ENCODE measurements at places on chromosomes 11 and 22. TPM values are rescaled to one million over a fixed set of nuclear protein-coding genes. Genes with fewer than 3 reads are reported as not detected.

GRCh38 chr11:76096552-76096951 lies 109.8 kb downstream of the WNT11 start:
- no peaks in the 10 kb centered on the region for H3K4me1 ChIP-seq
- no peak overlapping the region for H3K27ac ChIP-seq
- H3K4me3 ChIP-seq: no peak overlapping the region
- no peak for DNase-seq

SLC37A4 gene
- 163 TPM for polyA plus RNA-seq

DNA sequence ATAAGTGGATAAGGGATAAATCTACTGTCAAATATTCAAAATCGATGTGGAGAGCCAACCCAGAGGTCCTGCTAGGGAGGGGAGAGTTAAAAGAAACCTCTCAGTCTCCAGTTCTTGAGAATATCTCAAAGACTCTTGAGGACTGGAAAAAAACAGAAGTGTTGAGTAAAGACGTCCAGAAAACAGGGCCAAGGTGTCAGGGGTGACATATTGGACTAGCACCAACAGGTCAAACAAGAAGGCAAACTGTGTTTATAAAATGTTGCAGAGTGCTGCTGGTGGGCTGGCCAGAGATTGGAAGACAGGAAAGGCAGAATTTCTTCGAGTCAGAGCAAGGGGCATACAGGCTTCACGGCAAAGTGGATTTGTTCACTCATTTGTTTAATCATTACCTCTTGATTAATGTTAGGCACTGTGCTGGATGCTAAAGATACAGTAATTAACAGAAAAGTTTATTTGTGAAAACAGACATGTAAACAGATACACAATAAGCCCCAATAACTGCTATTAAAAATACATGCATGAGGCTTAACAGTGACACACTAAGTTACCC lies 33.7 kb upstream of the SMPD1 start:
- H3K4me1 ChIP-seq: peaks cover 6% of the 10 kb centered on the region
- H3K27me3 ChIP-seq: no peaks in the 10 kb centered on the region
- H3K36me3 ChIP-seq: no peaks in the 10 kb centered on the region
- no peak for DNase-seq
- peak overlapping the region; percentile 39 for H3K27ac ChIP-seq

- no peaks in the 10 kb centered on the region for H3K27me3 ChIP-seq
- DNase-seq: no peak
- H3K4me1 ChIP-seq: peaks cover 12% of the 10 kb centered on the region
- H3K36me3 ChIP-seq: no peaks in the 10 kb centered on the region
- H3K4me3 ChIP-seq: no peak overlapping the region
These were observed 157.5 kb upstream of the E2F8 start for GRCh38 chr11:19398273-19398672.

ART1 gene
- polyA plus RNA-seq: not detected

OR9Q2 gene
- polyA plus RNA-seq: not detected

DNA sequence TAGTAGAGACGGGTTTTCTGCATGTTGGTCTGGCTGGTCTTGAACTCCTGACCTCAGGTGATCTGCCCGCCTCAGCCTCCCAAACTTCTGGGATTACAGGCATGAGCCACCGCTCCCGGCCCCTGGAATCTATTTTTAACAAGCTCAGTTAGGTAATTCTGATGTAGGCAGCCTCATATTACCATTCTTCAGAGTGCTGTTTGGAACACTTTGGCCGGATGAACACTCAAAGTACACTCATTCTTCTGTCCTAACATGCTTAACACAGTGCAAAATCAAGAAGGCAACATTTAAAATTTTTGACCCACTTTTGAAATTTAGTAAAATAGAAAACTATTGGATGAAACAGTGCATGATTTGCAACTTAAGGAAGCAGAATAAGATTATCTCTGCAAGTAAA lies 586.7 kb upstream of the CHORDC1 start:
- H3K4me1 ChIP-seq: no peaks in the 10 kb centered on the region
- H3K4me3 ChIP-seq: no peak overlapping the region
- H3K27ac ChIP-seq: no peak overlapping the region

CTSW gene
- polyA plus RNA-seq: 0.65 TPM

- H3K27me3 ChIP-seq: no peaks in the 10 kb centered on the region
- H3K36me3 ChIP-seq: no peaks in the 10 kb centered on the region
- no peak overlapping the region for H3K4me3 ChIP-seq
These were observed 76.2 kb upstream of the TTLL12 start for GRCh38 chr22:43262990-43263644.

NXPE4 gene
- polyA plus RNA-seq: not detected

DNA sequence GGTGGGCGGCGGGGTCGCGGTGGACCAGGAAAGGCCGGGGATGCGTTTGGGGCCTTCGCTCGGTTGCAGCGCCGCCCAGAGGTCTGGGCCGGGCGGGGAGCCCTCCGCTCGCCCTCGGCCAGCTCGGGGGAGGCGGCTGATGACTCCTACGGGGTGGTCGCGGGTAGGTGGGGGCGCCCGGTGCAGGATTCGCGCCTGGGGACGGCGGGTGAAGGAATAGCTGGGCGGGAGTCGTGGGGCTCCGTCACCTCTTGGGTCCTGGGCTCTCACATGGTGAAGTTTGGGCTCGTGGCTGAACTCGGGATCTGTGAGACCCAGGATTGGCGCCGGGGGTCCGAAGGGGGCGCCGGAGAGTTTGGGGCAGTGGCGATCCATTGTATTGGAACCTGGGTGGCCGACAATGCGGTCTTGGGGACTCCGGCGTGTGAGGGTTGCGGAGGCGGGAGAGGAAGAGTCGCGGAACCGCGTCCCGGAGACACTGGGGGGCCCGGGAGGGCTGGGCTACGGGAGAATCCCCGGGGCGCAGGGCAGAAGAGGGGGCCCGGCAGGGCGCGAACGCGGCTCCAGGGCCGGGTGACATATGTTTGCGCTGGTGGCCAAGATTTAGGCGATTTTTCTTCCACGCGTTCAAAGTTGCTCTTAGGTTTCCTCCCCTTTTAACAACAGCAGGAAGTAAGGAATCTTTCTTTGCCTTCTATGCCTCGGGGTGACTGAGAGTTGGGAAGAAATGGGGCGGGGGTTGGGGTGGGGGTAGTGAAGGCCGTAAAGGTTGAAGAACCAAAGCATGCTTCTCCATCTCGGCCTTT lies 935 bp downstream of the QSER1 start:
- DNase-seq: peak; percentile 78
- peak overlapping the region; percentile 91 for H3K4me3 ChIP-seq
- H3K36me3 ChIP-seq: no peaks in the 10 kb centered on the region
- peak overlapping the region; percentile 91 for H3K27ac ChIP-seq

OR51F1 gene
- polyA plus RNA-seq: not detected

- no peak overlapping the region for H3K4me3 ChIP-seq
- H3K27ac ChIP-seq: no peak overlapping the region
- DNase-seq: no peak
- H3K36me3 ChIP-seq: no peaks in the 10 kb centered on the region
- H3K4me1 ChIP-seq: peaks cover 59% of the 10 kb centered on the region
These were observed 42.1 kb upstream of the CCDC34 start for GRCh38 chr11:27405134-27405533.

SCGB1D2 gene
- polyA plus RNA-seq: not detected

CARD18 gene
- polyA plus RNA-seq: 0.33 TPM

- H3K36me3 ChIP-seq: peaks cover 86% of the 10 kb centered on the region
- no peaks in the 10 kb centered on the region for H3K27me3 ChIP-seq
- DNase-seq: no peak
These were observed 12.1 kb downstream of the HPS4 start for GRCh38 chr22:26471522-26471921.

- no peaks in the 10 kb centered on the region for H3K27me3 ChIP-seq
- no peak overlapping the region for H3K27ac ChIP-seq
- no peak overlapping the region for H3K4me3 ChIP-seq
- H3K36me3 ChIP-seq: no peaks in the 10 kb centered on the region
- DNase-seq: peak; percentile 18
These were observed 318.7 kb downstream of the BUD13 start for GRCh38 chr11:116454020-116454645.

POTEH gene
- not detected for polyA plus RNA-seq

OR4D6 gene
- polyA plus RNA-seq: not detected

DNA sequence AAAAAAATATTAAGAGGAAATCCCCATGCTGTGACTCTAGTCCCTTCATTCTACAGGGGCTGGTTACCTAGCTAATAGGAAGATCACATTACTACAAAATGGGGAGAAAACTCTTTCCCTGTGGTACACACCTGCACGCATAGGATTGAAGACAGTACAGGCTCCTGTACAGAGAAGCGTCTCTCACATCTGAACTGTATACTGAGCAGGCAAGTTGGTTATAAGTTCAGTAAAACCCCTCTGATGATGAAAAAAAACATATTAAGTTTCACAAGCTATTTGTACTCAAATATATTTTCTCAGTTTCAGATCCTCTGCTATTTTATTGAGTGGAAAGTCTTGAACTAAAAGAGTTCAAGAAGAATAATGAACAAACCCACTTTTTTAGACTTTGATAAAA lies 156.9 kb upstream of the HSD17B12 start:
- no peaks in the 10 kb centered on the region for H3K27me3 ChIP-seq
- no peaks in the 10 kb centered on the region for H3K36me3 ChIP-seq
- H3K4me1 ChIP-seq: no peaks in the 10 kb centered on the region

DNA sequence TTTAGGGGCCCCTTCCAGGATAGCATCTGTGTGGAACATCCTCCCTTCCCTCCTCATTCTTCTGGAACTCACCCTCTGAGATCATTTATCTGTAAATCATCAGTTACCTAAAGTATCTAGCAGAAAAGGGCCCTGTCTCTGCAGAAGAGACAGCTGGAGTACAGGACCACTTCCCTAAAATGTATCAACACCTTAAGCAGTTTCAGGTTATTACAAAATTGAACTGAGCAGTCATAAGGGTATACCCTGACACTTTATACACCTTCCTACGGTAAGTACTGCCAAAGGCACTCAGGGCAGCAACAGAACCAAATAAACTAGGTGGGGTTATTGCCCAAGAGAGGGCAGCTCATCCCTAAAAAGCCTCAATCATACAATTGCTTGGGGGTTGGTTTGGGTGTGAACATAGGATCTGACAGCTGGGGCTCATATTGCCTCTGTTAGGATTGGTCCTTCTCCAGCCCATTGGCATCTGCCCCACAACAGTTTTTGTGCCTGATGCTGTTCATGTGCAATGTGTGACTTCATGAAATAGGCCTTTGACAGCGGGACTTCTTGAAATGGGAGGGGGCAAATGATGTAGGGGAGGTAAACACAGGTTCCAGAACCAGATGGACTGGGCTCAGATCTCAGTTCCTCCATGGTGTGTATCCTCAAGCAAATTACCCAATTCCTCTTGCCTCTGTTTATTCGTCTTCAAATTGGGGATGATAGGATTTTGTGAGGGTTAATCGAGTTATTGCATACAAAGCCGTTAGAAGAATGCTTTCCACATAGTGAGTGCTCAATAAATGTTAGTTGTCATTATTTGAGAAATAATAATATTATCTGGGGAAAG lies 2.9 kb downstream of the POU2AF3 start:
- no peaks in the 10 kb centered on the region for H3K36me3 ChIP-seq
- DNase-seq: no peak
- peak overlapping the region; percentile 76 for H3K27ac ChIP-seq
- H3K4me1 ChIP-seq: peaks cover 42% of the 10 kb centered on the region

DNA sequence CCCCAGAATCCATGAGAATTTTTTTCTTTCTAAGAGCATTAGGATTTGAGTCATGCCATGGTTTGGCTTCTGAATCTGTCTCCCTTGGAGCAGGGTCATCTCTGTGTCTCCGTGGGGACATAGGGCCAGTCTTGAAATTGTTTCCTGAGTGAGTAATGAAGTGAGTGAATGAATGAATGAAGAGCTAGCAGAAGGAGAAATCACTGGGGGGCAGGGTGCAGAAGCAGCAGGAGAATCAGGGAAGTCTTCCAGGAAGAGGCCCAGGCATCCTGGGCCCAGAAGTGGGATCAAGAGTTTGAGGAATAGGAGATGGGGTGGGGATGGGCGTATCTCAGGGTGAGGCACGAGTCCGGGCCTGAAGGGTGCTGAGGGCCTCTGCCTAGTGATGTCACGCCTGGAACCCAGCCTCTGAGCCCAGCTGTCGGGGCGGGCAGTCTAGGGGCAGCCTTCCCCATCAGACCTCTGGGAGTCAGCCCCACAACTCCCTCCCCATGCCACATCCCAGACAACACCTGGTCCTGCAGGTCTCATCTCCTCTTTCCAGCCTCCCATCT lies 12.5 kb upstream of the MGAT3 start:
- DNase-seq: no peak
- H3K4me3 ChIP-seq: no peak overlapping the region
- no peaks in the 10 kb centered on the region for H3K36me3 ChIP-seq
- H3K27ac ChIP-seq: no peak overlapping the region

DNA sequence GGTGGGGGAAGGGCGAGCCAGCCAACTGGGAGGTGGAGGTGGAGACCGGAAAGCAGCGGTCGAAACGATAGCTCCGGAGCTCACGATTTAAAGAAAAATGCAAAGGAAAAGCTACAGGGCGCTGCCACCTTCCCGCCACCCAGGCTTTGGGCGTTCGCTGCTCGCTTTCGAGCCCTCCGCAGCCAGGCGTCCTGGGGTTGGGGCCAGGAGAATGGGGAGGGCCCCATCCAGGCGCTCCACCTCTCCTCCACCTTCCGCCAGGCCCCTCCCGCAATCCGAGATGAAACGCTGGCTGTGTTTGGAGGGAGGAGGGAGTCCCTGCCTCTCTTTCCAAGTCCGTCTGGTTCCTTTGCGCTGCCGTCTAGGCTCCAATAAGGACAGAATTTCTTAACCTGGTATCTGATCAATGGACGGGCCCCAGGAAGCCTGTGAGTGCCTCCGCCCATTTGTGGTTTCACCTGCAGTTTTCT lies 483 bp upstream of the ABTB2 start:
- DNase-seq: peak; percentile 70
- H3K27ac ChIP-seq: peak overlapping the region; percentile 84

DNA sequence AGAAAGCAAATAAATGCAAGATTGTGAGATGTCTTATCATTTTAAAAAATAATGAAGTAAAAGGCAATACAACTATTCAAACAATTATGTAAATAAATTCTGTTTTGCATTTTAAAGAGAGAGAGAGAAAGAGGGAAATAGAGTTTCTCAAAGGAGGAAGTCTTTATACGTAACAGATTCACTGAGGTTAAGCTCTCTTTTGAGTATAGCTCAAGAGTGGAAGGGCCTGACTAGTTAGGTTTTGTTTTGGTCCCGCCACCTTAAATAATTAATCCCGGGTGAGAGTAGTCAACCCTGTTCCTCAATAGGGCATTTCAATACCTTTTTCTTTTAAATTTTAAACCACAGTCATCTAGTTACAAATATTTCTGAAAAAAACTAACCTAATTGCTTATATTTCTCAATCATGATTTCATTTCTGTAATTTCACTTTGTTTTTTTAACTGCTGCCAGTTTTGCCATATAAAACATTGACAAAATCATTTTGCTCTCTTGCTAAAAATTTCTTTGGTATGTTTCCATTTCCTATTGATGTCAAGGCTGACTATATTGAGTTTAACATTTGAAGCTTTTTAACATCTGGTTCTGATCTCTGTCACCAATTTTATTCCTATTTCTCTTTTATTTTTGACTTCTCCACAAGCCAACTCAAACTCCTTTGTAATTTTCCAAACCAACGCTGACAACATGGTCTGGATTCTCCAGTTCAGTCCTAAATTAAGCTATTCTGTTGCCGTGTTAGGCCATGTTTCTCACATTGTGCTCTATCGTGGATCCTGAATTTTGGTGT lies 10.3 kb downstream of the OR10D3 start:
- H3K4me1 ChIP-seq: no peaks in the 10 kb centered on the region
- DNase-seq: no peak
- no peaks in the 10 kb centered on the region for H3K36me3 ChIP-seq
- H3K27ac ChIP-seq: no peak overlapping the region
- no peak overlapping the region for H3K4me3 ChIP-seq

MMP13 gene
- not detected for polyA plus RNA-seq

GRCh38 chr11:75498556-75499255 lies 27.0 kb downstream of the GDPD5 start:
- H3K36me3 ChIP-seq: no peaks in the 10 kb centered on the region
- DNase-seq: no peak
- H3K27ac ChIP-seq: no peak overlapping the region
- H3K4me3 ChIP-seq: no peak overlapping the region

Data from pancreas (tissue), 10 donors.